Dermis microvascular lymphatic vessel endothelial cell (primary cell): ENCODE measurements at places on chromosomes 13 and 19.

GRCh38 chr19:5369962-5370367 is 29.4 kb upstream of the PTPRS start:
- peak; percentile 27 for DNase-seq

GRCh38 chr13:23754506-23754905 is 134.7 kb downstream of the MIPEP start:
- DNase-seq = no peak

DNA sequence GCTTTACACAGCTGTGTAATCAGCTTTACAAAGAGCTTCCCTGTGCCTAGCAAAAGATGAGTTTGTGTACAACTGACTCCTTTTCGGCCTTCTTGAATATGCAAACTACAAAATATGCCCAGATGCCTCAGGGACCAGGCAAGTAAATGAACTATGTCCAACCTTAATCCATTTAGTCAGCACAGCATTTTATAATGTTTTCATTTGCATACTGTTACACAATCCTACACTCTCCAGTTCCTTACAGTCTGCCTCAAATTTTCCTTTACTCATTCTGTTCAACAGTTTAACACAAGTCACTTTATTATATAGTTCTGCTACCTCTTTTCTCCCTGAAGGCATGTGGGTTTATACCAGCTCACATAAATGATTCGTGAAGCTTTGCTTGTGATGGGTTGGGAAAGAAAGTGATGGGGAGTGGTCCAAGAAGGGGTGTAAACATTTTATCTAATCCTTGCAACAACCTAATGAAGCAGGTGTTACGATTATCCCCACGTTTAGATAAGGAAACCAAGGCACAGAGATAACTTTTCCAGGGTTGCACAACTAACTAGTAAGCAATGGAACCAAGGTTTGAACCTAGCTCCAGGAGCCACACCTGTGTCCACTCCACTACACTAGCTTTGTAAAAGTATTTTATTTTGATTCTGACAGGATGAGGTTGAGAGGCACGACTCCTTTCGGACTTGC is 3.3 kb upstream of the USP12 start:
- DNase-seq = no peak

GRCh38 chr13:28373810-28374209 is 121.1 kb downstream of the FLT1 start:
- DNase-seq = no peak

DNA sequence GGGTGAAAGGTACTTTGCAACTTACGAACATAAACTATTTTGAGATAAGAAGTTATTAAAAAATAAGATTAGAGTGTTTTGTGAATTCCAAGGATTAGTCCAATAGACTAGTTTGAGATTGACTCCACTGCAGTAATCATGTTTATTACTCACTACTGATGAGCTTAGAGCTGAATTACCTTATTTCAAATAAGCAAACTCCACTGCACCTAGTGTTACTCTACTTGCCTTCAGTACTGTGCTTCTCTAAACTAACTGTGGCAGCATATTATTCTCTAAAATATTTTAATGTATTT is 111.7 kb downstream of the MIPEP start:
- DNase-seq = no peak

- no peak for DNase-seq
These were observed 19.0 kb downstream of the PNPLA6 start for GRCh38 chr19:7554565-7554964.

DNA sequence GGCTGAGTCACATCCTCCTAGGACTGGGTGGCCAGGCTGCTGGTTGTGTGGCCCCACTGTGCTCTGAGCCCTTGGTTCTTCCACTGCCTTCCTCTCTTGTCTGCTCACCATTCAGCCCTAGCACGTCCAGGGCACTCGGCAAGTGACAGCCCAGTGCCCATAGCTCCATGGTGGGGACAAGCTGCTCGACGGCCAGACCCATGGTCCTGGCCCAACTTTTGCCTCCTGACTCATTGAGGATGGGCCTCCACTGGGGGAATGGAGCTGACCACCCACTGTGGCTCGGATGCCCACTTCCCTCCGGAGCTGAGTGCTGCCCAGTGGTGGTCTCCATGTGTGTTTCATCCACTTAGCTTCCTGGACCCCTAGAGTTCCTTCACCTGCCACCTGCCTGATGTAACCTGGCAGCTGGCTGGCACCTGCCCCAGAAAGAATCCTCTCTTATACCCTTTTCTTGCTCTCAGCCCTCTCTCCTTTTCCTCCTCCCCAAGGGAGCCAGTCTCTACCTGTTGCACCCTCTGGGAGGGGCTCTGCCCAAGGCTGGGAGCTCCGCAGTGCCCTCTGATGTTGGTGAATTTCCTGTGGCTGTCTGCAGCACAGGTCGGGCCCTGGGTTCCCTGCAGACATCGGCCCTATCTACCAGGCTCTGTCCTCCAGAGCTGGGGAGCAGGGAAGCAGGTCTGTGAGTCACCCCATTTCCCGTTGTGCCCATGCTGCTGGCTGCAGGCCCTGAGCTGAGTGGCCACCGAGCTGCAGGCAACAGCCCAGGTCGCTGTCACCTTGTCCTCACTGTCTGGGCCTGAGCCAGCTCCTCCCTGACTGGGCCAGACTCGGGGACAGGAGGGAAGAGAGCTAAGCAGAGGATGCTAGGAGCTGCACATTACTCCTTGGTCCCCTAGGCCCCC is 7.4 kb downstream of the CHST8 start:
- no peak for DNase-seq

DNA sequence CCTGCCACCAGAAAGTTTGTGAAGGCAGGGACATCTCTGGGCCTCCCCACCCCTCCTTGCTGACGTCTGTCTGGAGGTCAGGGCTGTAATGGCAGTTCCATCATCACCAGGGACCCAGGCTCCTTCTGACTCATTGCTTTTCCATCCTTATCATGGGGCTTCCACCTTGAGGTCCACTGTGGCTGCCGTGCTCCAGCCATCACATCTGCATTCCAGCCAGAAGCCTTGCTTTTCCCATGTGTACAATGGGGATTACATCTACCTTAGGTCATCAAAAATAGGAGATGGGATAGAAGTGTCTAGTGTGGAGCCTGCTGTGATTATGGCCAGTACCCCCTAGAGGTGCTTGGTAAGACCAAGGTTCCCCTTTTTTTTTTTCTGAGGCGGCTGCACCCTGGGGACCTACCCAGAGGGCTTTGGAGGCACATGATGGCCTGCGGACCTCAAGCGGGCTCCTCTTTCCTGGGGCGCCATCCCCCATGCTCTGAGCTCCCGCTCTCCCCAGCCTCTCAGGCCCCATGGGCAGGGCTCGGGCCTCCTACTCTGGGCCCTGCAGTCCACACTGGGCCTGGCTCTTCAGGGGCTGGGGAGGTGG is 13.4 kb upstream of the RANBP3 start:
- no peak for DNase-seq

DNA sequence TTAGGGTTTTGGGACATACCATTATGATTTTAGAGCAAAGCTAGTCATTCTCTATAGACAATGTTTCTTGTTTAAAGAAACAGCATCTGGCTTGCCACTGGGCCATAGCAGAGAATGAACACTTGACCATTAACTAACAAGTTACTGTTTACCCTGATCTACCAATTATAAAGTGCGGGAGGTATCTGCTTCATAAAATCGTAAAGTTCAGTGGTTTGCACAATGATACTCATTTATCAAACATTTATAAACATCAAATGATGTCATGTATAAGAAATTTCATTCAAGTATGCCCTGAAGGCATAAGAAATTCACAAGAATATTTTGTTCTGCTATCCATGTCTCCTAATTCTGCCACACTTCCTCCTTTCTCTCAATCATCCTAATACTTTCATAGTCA is 139.2 kb downstream of the PCDH20 start:
- DNase-seq = no peak

DNA sequence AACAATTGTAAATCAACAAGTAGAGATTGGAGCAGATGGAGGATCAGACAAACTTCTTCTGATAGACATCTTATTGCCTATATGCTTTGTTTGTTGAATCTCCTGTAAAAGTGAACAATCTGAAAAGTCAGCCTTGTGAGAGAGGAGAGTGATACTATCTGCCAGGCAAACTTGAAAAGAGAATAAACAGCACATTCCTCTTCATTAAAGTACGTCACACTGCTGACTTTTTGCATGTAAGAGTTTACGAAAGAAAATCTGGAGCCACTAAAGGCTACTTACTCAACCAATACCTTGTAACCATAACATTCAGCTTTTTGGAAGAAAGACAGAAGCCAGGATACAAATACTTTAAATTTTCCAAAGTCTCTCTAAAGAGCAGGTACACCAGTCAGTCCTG is 42.5 kb downstream of the EDNRB start:
- no peak for DNase-seq
